ENCODE measurements at places on chromosomes 5 and 9. TPM values are rescaled to one million over a fixed set of nuclear protein-coding genes. Genes with fewer than 3 reads are reported as not detected.

DNA sequence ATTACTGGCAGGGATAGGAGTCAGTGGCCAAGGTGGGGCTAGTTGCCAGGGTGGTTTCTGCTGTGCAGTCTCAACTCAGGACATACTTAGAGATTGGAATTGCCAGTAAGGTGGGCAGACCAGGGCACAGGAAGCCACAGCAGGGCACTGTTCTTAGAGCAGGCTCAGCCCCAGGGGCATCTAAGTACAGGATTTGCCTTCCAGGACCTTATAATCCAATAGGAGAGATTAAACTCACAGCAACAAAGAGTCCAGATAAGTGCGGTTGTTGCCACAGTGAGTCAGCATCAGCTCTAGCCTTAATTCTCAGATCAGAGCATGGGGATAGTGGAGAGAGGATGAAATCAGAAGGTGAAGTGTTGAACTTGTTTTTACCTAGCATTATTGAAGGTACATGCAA, 265.8 kb upstream of the TRPC7 start:
- DNase-seq, result no peak

LCN12 gene
- 35.5 TPM for polyA plus RNA-seq

DNA sequence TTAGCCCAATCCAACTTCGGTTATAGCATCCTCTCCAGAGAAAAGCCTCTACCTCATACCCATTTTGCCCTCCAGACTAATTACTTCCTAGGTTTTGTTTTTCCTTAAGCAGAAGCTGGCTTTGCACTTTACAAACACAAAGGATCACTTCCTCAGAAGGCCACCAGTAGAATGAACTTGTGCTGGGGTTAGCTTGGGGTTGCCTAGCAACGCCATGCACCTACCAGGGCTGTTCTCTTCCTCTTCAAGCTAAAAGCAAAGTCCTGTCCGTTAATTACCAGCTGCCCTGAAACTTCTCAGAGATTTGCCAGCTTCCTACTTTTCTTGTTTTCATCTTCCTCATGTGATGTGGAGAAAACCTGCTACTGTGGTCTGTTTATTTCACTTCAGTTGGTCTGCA, 132.0 kb upstream of the WWC1 start:
- peak; percentile 81 for DNase-seq

DNA sequence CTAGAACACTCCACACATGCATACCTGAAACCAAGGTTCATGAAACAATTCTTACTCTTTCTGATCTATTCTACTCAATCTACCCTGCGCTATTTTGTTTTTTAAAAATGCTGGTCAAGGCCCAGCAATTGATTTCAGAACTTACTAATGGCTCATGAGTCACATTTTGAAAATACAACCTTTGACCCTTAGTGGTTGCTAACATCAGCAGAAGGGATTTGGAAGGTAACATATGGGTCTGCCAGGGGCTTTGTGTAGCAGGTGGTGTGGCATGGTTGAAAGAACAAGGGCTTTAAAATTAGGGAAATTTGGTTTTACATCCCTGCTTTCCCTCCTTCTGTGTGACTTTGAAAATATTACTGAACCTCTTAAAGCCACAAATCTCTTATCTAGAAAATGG, 101.4 kb downstream of the ATG10 start:
- no peak for DNase-seq

GRCh38 chr9:35333551-35333950, 156.4 kb upstream of the RUSC2 start:
- no peak for DNase-seq

- no peak for DNase-seq
These were observed 390.6 kb downstream of the CDH9 start for GRCh38 chr5:26647781-26648180.

DNA sequence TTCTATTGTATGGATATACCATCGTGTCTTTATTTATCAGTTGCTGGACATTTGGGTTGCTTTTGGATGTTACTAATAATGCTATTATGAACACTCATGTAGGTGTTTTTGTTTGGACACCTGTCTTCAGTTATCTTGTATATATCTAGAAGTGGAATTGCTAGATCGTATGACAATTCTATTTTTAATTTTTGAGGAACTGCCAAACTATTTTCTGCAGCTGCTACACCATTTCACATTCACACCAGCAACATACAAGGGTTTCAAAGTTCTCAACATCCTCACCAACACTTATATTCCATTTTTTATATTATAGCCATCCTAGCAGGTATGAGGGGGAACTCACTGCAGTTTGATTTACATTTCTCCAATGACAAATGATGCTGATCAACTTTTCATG, 324.6 kb downstream of the CAAP1 start:
- no peak for DNase-seq

DNA sequence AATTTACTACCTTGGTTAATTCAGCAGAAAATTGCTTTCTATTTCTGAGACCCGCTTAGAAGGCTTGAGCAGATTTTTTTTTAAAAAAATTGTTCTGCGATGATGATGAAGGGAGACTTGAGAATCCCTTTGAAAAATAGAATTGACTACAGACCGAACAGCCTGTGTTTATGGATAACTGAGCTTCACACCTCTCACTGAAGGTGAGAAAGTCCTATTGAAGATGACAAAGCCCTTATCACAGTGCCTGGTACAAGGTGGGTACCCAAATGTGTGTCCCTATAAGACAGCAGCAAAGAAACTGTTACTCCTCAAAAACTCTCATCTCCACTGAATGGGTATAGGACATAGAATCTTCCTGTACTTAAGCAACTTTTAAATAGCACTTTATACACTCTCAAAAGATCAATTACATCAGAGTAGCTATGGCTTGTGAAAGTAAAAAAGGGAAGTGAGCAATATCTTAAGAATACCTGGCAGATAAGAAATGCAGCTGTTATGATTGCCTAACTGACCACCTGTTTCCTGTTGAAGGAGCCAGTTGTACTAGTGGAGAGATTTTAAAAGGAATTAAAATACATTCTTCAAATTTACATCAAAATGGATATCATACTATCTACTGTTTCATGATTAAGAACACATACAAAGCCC, 419.7 kb downstream of the CHSY3 start:
- no peak for DNase-seq

- no peak for DNase-seq
These were observed 17.2 kb downstream of the TAF1L start for GRCh38 chr9:32618261-32618660.

GRCh38 chr5:179916523-179916922, 8.8 kb upstream of the TBC1D9B start:
- DNase-seq, result no peak

- DNase-seq, result no peak
These were observed 1.9 kb upstream of the NKD2 start for GRCh38 chr5:1006656-1007071.

- no peak for DNase-seq
These were observed 99.9 kb downstream of the MACIR start for GRCh38 chr5:103358305-103358995.

DNA sequence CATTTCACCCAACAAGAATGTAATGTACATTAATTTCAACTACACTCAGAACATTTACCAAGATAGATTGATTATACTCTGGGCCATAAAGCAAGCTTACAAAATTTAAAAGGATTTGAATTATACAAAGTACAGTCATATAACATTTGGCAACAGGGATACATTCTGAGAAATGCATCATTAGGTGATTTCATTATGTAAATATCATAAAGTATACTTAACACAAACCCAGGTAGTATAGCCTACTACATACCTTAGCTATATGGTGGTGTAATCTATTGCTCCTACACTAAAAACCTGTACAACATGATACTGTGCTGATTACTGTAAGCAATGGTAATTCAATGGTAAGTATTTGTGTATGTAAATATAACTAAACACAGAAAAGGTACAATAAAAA, 202.9 kb downstream of the MPDZ start:
- no peak for DNase-seq

DNA sequence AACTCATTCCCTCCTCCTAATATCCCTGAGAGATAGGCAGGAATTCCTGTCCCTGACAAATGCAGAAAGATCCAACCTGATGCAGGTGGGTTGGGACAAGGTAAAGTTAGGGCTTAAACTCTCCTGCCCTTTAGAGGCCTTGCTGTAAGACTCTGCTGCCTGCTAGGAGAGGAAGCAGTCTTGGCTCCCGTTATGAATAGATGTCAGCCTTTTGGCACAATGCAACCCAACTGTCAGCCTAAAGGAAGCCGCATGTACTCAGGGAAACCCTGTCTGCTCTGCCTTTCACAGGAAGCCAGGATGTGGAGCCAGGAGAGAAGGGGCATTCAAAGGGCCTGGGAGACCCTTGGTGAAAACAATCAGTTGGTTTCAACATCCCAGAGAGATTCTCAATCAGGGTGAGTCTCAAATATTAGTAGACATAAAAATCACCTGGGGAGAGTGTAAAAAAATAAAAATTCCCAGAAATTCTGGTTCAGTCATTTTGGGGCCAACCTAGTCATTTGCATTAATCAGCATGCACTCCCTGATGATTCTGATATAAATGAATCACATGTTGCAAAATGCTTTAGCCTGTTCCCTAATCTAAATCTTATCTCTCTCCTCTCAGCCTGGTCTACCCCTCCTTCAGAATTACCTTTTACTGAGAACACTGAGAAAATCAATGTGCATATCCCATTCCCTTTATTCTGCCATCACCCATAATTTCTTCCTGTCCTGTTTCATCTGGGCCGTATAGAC, 136.2 kb upstream of the TRIM32 start:
- no peak for DNase-seq

GRCh38 chr9:110382731-110383130, 45.1 kb upstream of the TXNDC8 start:
- peak; percentile 3 for DNase-seq

PGGT1B gene
- 7.1 TPM for polyA plus RNA-seq

PDE6A gene
- not detected for polyA plus RNA-seq

SUSD1 gene
- polyA plus RNA-seq, result 11.0 TPM

- no peak for DNase-seq
These were observed 81.5 kb downstream of the NIPBL start for GRCh38 chr5:36957953-36958537.

DNA sequence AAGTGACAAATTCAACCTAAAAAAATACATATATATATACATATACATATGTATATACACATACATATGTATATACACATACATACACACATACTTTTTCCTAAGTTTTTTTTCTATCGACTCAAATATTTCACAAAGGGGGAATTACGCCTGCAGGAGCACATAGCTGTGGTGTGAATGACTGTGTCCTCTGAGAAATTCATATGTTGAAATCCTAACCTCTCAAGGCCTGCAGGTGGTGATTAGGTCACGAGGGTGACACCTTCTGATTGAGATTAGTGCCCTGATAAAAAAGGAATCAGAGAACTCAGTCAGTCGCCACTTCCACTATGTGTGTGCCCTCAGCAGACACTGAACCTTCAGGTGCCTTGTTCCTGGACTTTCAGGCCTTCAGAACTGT, 248.7 kb downstream of the SEMA5A start:
- DNase-seq, result no peak

DNA sequence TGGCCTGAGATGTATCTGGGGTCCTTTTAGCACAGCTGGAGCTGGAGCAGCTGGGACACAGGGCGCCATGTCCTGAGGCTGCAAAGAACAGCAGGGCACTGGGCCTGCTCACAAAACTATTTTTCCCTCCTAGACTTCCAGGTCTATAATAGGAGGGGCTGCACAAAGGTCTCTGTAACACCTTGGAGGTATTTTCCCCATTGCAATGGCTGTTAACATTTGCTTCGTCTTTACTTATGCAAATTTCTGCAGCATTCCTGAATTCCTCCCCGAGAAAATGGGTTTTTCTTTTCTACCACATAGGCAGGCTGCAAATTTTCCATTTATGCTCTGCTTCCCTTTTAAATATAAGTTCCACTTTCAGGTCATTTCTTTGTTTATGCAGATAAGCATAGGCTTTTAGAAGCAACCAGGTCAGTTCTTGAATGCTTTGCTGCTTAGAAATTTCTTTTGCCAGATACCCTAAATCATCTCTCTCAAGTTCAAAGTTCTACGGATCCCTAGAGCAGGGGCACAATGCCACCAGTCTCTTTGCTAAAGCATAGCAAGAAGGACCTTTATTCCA, 130.8 kb downstream of the PCSK1 start:
- DNase-seq, result no peak

- DNase-seq, result no peak
These were observed 114.1 kb downstream of the SYK start for GRCh38 chr9:90915693-90916092.
